CD4-positive, CD25-positive, alpha-beta regulatory T cell (primary cell): ENCODE measurements at places on chromosomes 5 and 9. TPM values are rescaled to one million over a fixed set of nuclear protein-coding genes. Genes with fewer than 3 reads are reported as not detected.

POLR3G gene
- total RNA-seq, result 0.91 TPM

C1QTNF3 gene
- 7.6 TPM for total RNA-seq

FAM193B gene
- total RNA-seq, result 179 TPM

NIM1K gene
- total RNA-seq, result 0.67 TPM

IFNA14 gene
- total RNA-seq, result not detected

SLCO4C1 gene
- total RNA-seq, result not detected

PCA3 gene
- total RNA-seq, result not detected
